AG09319 (cell line): ENCODE measurements at places on chromosomes 13 and 19.

DNA sequence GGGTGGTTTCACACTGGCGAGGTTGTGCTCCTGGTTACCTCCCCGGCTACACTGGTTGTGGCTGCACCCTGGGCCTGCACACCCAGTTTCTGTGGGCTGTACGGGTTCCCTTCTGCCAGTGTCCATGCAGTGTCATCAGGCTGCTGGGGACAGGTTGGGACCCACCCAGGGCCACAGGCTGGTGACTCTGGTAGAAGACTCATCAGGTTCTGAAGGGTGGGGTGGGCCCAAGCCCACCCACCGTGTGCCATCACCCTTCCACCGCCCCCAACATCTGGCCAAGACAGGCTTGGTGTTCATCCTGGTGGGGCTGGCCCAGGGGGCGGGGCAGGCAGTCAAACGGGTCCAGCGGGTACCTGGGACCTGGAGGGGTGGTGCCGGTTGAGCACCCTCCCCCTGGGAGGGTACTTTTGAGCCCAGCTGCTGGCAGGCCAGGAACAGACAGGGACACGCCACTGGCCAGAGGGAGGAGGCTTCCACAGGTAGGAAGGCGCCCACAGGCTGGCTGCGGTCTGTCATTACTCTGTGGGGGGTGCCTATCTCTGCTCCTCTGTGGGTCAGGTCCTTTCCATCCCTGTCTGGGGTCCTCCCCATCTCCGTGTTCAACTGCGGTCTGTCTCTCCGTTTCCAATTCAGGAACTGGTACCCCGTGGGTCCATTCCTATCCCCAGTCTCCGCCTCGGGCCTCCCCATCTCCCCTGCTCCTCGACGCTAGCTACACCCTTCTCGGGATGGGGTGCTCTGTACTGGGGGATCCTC, at the start of gene RNF225:
TSS of gene RNF225 (plus strand) at position 437 of the 759 bp plus-strand sequence. CDS start 434 bp downstream, outside the sequence.
- DNase-seq = no peak

DNA sequence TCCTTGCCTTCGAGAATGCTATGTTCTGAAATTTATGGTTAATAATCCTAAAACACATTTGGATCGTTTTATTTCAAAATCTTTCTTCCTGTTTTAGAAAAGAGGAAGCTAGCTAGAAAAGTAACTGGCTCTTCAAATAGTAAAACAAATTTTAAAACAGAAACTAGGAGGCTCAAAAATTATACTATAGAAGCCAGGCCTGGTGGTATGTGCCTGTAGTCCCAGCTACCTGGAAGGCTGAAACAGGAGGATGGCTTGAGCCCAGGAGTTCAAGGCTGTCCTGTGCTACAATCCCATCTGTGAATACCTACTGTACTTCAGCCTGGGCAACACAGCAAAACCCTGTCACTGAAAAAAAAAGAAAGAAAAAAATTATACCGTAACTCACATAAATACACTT, 57.9 kb downstream of the ELF1 start:
- no peak for DNase-seq

- DNase-seq = no peak
These were observed 87.6 kb upstream of the MLNR start for GRCh38 chr13:49132479-49133002.

- no peak for DNase-seq
These were observed 9.6 kb upstream of the KL start for GRCh38 chr13:33006638-33007037.

DNA sequence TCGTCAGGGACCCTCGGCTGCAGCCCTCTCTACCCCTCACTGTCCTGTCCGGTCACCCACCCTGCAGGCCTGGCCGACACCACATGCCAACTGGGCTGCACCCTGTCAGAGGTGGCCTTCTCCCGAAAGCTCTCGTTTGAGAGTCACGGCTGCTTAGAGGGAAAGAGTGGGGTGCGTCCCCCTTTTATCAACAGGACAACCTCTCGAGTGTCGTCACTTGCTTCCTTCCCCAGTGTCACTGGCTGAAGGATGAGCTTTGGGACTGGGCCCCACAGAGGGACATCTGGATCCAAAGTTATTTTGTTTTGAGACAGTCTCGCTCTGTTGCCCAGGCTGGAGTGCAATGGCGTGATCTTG, 28.5 kb downstream of the MAP2K2 start:
- DNase-seq = no peak

GRCh38 chr19:1250437-1251260, 2.3 kb downstream of the MIDN start:
- no peak for DNase-seq

- no peak for DNase-seq
These were observed 39.5 kb downstream of the MPHOSPH8 start for GRCh38 chr13:19672990-19673389.

GRCh38 chr13:39604756-39605155, 1.8 kb upstream of the LHFPL6 start:
- no peak for DNase-seq

- DNase-seq = no peak
These were observed 541.4 kb upstream of the MIR17HG start for GRCh38 chr13:90806016-90806615.

DNA sequence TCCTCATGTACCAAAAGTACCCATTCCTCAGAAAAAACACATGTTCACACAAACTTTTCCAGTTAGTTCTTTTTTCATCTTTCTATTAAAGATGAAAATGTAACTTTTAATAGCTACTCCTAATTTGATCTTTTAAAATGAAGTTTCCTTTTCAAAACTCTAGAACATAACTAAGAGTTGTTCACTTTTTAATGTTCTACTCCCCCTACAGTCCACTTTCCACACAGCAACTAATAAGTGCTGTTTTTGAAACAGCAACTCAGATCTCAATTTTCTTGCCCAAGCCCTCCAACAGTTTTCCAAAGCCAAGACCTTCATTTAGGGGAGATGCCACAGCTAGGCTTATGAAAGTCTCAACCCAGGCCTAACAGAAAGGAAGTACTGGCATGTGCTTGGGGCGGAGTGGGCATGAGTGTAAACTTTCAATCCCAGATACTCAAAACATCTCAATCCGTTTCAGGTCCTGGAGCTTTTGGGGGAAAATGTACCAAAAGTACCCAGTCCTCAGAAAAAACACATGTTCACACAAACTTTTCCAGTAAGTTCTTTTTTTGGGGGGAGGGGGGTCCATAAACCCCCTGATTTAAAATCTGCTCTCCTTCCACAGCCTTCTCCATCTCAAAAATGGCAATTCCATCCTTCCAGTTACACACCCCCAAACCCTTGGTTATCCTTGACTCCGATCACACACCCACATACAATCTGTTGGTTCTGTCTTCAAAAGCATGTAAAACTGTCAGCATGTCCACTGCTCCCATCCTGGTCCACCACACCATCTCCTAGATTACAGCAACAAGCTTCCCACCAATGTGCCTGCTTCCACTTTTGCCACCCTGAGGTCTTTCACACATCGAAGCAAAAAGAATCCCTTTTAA, 2.0 kb downstream of the FBL start:
- DNase-seq = peak; percentile 18

DNA sequence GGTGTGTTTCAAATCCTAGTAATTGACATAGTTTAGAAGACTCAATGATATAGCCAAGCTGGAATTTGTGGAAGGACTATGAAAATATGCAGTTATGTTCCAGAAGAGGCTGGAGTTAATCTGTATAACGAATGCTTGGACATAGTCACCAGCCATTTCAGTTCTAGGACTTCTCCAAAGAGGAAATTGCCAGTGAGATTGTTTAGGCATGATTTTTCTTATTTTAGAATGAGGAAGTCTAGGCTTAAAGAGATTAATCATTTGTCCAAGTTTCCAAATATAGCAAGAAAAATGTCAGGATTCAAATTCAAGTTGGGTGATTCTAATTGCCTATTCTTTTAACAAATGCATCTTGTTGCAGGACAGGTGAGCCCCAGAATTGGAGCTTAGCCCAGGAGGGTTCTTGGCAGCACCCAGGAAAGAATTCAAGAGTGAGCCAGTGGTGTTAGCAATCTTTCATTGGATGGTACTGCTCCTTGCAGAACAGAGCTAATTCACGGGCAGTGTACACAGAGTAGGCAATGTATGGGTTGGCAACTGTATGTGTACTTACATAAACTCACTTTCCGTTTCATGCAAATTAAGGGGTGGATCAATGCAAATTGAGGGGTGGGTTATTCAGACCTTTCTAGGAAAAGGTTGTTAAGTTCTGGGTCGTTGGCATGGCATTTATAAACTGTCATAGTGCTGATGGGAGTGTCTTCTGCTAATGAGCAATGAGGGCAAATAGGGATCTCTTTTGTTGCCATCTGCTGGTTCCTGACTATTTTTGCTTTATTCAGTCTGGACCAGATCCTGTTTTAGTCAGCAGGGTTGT, 763.1 kb upstream of the SLITRK1 start:
- DNase-seq = peak; percentile 34

DNA sequence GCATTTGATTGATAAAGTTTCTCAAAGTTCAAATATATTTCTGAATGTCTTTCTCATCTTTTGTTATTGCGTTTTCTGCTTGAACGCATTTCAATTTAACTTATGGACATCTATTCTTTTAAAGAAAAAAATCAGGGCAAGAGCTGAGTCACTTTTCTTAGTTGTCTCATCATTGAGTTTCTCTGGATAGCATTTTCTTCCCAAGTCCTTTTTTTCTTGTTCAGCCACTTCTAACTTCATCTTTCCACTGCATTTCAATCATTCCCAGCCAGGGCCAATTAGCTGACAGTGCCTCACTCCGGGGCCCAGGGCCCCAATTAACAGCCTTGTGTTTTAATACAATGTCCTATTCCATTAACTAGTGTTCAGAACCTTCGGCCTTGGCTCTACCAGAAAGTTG, 216.3 kb downstream of the B3GLCT start:
- no peak for DNase-seq

GRCh38 chr19:33392341-33393285, 19.1 kb downstream of the CEBPG start:
- DNase-seq = no peak

GRCh38 chr19:44814517-44814916, 5.6 kb downstream of the BCAM start:
- DNase-seq = no peak

- no peak for DNase-seq
These were observed 121.8 kb downstream of the AKAP11 start for GRCh38 chr13:42393573-42394360.

DNA sequence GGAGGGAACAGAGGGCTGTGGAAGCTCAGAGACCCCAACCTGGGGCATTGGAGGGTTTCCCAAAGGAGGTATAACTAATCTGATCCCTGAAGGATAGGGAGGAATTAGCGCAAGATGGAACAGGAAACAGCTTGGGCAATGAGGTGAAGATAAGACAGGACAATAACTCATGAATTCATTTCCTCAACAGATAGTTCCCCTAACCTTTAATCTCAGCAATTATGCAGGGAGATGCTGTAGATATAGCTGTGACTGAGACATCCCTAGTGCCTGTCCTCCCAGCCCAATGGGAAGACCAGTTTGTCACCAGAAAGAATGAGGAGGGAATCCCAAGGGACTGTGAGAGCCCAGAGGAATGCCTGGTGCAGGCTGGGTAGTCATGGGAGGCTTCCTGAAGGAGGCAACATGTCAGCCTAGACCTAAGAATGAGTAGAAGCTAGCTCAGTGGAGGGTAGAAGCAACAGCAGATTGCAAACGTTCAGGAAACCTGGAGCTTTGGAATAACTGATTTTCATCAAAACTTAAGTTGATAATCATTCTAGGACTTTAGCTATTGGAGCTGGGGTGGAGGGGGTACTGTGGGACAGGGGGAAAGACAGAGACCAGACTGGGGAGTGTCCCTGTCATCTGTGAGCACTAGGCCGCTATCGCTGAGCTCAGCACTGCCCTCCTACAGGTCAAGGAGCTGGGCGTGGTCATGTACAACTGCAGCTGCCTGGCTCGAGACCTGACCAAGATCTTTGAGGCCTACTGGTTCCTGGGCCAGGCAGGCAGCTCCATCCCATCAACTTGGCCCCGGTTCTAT, 18.8 kb downstream of the HIPK4 start:
- DNase-seq = no peak

DNA sequence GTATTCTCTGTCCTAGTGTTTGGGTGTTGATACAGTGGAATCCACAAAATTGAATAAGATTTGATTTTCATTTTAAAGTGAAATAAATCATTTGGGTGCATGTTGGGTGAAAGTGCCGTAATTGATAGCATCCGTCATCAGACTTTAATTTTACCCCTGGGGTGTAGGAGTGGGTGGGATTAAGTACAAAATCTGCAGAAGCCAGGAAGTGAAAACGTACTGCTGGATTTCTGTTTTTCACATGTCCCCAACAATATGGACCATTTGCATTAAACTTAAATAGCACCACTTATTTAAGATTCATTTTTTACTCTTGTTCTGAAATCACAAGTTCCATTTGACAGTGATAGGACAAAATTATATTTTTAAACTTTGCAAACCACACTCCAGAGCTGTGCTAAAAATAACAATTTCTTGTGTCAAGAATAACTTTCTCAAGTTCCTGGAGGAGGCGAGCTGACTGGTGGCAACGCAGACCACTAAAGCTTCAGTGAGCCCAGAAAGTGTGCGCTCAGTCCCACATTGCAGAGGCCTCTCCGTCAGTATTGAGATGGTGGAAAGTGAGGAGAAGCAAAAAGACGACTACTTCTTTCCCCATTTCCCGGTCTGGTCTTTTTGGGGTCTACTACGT, 71.3 kb downstream of the ARHGEF7 start:
- no peak for DNase-seq
